ENCODE measurements at places on chromosomes 11 and 22. TPM values are rescaled to one million over a fixed set of nuclear protein-coding genes. Genes with fewer than 3 reads are reported as not detected.

FBLN1 gene
- total RNA-seq = 13.4 TPM

SCN4B gene
- total RNA-seq = not detected

C11orf97 gene
- total RNA-seq = not detected

PIH1D2 gene
- 1.7 TPM for total RNA-seq

MCAM gene
- 124 TPM for total RNA-seq

SLC25A18 gene
- total RNA-seq = 0.22 TPM

All from PC-3 (cell line).